ENCODE measurements at places on chromosomes 16 and 17. TPM values are rescaled to one million over a fixed set of nuclear protein-coding genes. Genes with fewer than 3 reads are reported as not detected.

- H3K36me3 ChIP-seq: no peaks in the 10 kb centered on the region
- no peak within 1 kb of the TSS for H3K4me3 ChIP-seq
- H3K27ac ChIP-seq: no peak within 1 kb of the TSS
- H3K4me1 ChIP-seq: peaks cover 11% of the 10 kb centered on the region
- H3K27me3 ChIP-seq: peaks cover 25% of the 10 kb centered on the region
Observed at GRCh38 chr17:74567397-74567796, at the start of gene CD300H. TSS of gene CD300H (minus strand) at chr17:74567509.

GRCh38 chr17:2172999-2173398 lies 118.1 kb downstream of the HIC1 start:
- peaks cover 18% of the 10 kb centered on the region for H3K36me3 ChIP-seq
- DNase-seq: no peak
- no peak overlapping the region for H3K27ac ChIP-seq
- H3K4me3 ChIP-seq: no peak overlapping the region

DNA sequence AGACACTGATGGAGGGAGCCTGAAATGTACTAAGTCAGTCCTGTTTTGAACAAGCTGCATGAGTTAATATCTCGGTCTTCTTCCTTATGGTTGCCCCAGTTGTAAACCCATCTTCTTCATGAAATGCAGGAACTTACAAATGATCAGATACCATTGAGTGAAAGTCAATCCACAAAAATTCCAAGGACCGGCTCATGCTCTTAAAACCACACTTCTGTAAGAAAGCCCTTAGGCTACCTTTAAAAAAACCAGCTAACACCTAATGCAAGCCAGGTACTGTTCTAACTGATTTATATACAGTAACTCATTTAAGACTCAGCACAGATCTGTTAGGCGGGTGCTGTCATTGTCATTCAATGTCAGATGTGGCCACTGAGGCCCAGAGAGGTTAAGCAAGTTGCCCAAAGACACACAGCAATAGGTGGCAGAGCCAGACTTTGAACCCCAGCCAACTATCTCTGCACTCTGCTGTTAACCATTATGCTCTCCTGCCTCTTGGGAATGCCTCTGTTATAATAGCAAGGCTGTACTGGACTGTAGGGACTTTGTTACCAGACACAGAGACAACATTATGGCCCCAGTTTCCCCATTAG lies 93.4 kb downstream of the C16orf95 start:
- no peak overlapping the region for H3K4me3 ChIP-seq
- no peak overlapping the region for H3K27ac ChIP-seq
- no peaks in the 10 kb centered on the region for H3K36me3 ChIP-seq
- H3K4me1 ChIP-seq: no peaks in the 10 kb centered on the region

DNA sequence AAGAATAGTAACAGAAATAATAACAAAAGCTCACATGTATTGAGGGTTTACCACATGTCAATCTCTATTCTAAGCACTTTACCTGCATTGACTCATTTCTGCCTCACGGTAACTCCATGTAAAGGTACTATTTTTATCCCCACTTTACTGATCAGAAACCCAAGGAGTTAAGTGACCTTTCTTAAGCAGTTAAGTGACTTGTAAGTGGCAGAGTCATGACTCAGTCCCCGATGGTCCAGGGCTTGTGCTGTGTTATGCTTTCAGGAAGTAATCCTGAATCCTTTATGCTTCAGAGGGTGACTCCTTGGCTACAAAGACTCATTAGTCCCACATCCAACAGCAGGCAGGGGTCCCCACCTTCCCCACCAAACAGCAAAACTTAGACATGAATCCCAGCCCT lies 66.5 kb downstream of the MRM1 start:
- no peak overlapping the region for H3K4me3 ChIP-seq
- H3K27me3 ChIP-seq: no peaks in the 10 kb centered on the region
- no peak overlapping the region for H3K27ac ChIP-seq
- H3K36me3 ChIP-seq: no peaks in the 10 kb centered on the region
- peaks cover 2% of the 10 kb centered on the region for H3K4me1 ChIP-seq

GRCh38 chr17:40173778-40174135 lies 3.5 kb upstream of the RAPGEFL1 start:
- no peak overlapping the region for H3K4me3 ChIP-seq
- no peak overlapping the region for H3K27ac ChIP-seq
- no peak for DNase-seq
- peaks cover 18% of the 10 kb centered on the region for H3K4me1 ChIP-seq

DNA sequence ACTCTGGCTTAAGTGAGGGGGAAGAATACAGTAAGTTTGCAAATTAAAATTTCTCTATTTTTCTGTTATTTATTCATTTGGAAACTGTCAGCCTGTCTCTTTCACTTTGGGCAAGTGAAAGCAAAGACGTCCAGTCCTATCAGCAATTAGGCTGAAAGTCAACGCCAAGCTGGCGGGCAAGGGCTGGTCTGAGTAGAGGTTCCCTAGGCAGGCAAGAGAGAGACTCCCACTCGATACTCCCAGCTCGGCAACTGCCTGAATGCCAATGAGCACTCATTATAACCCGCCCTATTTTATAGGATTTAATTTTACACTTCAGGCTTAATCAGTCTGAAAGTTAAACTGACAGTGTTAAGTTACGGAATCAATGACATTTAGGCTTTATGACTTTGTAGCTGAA lies 14.3 kb upstream of the SLC38A8 start:
- H3K4me3 ChIP-seq: no peak overlapping the region
- peaks cover 31% of the 10 kb centered on the region for H3K36me3 ChIP-seq

GRCh38 chr16:46901709-46902108 lies 17.5 kb downstream of the GPT2 start:
- H3K4me1 ChIP-seq: no peaks in the 10 kb centered on the region
- H3K4me3 ChIP-seq: no peak overlapping the region
- DNase-seq: no peak
- no peaks in the 10 kb centered on the region for H3K27me3 ChIP-seq
- H3K27ac ChIP-seq: no peak overlapping the region

GRCh38 chr17:55458978-55459377 lies 37.3 kb upstream of the MMD start:
- peak; percentile 77 for DNase-seq
- H3K27ac ChIP-seq: no peak overlapping the region
- H3K36me3 ChIP-seq: no peaks in the 10 kb centered on the region
- peaks cover 19% of the 10 kb centered on the region for H3K4me1 ChIP-seq
- H3K4me3 ChIP-seq: no peak overlapping the region
- H3K27me3 ChIP-seq: no peaks in the 10 kb centered on the region

GRCh38 chr16:3187798-3188674 lies at the start of gene OR1F1:
TSS of gene OR1F1 (plus strand) at chr16:3188204.
- peaks cover 50% of the 10 kb centered on the region for H3K4me1 ChIP-seq
- H3K4me3 ChIP-seq: peak within 1 kb of the TSS; percentile 73
- peaks cover 68% of the 10 kb centered on the region for H3K27me3 ChIP-seq
- peaks cover 2% of the 10 kb centered on the region for H3K36me3 ChIP-seq
- peak; percentile 88 for DNase-seq
- H3K27ac ChIP-seq: peak within 1 kb of the TSS; percentile 79

DNA sequence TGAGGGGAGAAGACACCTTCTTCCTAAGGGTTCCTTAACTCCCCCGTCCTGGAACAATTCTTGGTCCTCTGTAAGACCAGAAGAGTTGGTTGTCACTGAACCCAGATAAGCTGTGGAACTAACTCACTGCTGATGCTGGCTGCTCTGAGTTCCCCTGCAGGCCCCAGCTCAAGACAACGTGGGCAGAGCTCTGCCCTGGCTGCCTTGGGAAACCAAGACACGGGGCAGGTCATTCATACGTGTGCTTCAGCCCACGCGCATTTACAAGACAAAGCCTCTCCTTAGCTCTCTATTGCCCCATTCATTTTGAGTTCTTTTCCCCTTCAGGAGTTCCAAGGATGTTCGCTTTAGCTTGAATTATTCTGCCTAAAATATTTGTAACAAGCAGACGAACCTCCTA lies 3.4 kb upstream of the NAT9 start:
- peak overlapping the region; percentile 94 for H3K27ac ChIP-seq
- peak overlapping the region; percentile 43 for H3K4me3 ChIP-seq
- H3K27me3 ChIP-seq: no peaks in the 10 kb centered on the region
- peaks cover 22% of the 10 kb centered on the region for H3K36me3 ChIP-seq
- peak; percentile 47 for DNase-seq
- H3K4me1 ChIP-seq: peaks cover 58% of the 10 kb centered on the region

DNA sequence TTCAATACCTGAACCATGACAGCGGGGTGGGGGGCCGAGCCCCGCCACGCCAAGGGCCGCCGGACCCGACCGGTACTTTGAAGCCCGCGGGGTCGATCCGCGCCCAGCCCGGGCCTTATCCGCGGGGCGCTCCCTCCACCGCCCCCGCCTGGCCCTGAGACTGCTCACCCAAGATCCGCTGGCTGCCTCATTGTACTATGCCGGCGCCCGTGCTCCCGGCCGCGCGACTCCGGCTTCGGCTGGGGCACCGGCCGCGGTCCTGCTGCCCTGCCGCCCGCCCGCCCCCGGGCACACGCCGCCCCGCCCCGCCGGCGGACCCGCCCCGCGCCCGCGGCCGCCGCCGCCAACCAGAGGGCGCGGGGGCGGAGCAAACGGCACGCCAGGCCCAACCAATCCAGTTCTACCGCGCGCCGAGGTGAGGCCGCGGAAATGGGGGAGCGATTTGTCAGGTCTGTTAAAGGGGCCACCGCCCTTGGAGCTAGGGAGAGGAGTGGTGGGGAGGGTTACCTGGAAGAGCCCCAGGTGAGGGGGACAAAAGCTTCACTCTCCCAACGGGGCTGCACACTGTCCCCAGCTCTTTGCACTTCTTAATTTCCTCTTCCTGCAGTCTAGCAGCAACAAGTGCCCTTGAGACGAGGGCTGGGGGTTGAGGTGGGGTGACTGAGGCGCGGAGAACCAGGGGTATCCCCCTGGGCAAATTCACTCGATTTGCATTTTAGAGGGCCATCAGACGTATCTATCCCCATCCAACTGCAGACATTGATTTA lies at the start of gene TEX2:
Gene TEX2, minus strand, starts transcription at position 261 of the 767 bp plus-strand sequence. CDS start 49,043 bp downstream, outside the sequence.
- H3K4me1 ChIP-seq: peaks cover 33% of the 10 kb centered on the region
- H3K36me3 ChIP-seq: no peaks in the 10 kb centered on the region
- peaks cover 2% of the 10 kb centered on the region for H3K27me3 ChIP-seq

DNA sequence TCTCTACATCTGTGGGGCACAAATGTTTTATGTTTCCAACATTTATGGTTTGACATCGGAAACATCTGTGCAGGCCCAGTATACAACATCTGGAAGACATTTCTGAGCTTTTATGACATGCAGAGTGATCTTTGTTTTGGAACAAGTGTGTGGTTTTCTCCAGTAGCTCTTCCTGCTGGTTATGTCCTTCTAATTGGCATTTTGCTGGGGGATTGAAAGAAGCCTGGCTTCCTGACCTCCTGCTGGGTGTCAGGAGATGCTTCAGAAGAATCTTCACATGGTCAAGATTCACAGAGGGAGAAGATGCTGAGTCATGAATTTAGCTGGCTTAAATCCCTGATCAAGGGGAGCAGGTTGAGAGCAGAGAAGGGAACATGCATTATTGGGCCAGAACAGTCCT lies 279.5 kb upstream of the MYOCD start:
- no peaks in the 10 kb centered on the region for H3K36me3 ChIP-seq
- DNase-seq: no peak
- H3K4me1 ChIP-seq: no peaks in the 10 kb centered on the region

GRCh38 chr17:14245002-14245401 lies 8.3 kb upstream of the CDRT15 start:
- peaks cover 2% of the 10 kb centered on the region for H3K27me3 ChIP-seq
- no peak overlapping the region for H3K4me3 ChIP-seq
- H3K36me3 ChIP-seq: no peaks in the 10 kb centered on the region
- H3K27ac ChIP-seq: no peak overlapping the region
- H3K4me1 ChIP-seq: no peaks in the 10 kb centered on the region

- no peak for DNase-seq
- H3K36me3 ChIP-seq: no peaks in the 10 kb centered on the region
- H3K27me3 ChIP-seq: no peaks in the 10 kb centered on the region
- no peak overlapping the region for H3K27ac ChIP-seq
- H3K4me3 ChIP-seq: no peak overlapping the region
- no peaks in the 10 kb centered on the region for H3K4me1 ChIP-seq
Observed at GRCh38 chr16:72291531-72291981, 119.6 kb upstream of the PMFBP1 start.

DNA sequence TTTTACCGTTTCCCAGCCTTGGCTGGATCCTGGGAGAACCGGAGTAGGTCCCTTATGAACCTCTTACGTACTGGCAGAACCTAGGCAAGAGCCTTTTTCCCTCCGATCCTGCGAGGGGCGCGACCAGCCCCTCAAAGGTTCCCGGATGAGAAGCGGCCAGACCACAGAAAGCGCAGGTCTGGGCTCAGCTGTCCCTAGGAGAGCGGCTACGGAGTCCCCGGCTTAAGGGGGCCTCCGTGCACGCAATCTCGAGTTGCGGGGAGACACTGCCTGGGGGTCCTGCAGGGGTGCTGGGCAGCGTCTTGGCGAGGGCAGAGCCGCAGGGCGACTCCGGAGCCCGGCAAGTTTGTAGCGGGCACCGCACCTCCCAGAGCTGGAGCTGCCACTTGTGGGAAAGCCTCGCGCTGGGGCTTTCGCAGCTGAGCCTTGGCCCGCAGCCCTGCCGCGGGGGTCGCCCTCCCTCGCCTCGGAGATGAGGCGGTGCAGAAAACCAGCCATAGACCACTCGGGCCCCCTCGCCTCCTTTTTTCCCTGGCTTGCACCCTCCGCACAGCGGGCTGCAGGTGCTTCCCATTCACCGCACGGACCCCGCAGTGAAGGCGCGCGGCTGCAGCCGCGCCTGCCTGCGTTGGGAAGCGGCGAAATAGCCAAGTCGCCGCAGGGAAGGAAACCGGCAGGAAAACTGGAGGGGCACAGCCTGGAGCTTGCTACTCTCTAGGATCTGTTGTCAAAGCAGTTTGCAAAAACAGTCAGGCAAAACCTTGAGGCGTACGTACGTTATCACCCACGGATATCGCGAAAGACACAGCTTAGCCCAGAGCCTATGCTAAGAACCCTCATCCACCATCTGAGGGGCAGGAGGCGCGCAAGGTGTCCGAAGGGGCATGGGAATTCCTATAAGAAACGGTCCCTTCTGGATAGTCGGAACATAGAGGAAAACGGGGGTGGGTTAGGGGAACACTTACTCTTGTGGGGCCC lies 834 bp downstream of the CDH8 start:
- H3K27me3 ChIP-seq: peaks cover 29% of the 10 kb centered on the region
- DNase-seq: no peak
- H3K4me3 ChIP-seq: no peak overlapping the region
- no peaks in the 10 kb centered on the region for H3K36me3 ChIP-seq

DNA sequence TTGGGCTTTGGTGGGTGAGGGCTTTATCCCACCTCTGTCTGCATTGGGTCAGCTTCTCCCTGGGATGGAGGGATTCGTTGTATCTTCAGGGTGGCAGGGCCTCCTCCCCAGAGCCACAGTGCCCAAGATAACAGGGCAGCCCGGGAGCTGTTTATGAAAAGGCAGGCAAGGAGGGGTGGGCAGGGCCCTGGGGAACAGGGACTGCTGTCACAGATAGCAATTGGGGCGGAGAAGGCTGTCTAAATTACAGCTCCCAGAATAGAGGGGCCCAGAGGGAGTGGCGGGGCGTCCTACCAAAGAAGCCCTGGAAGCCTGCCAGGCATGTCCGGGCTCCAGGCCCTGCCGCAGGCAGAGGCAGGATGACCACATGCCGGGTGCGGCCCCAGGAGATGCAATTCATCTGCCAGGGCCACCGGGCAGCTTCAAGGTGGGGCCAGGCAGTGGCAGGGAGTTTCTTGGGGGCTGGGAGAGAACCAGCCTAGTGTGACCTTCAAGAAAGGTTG lies 18.8 kb upstream of the PHOSPHO1 start:
- no peaks in the 10 kb centered on the region for H3K4me1 ChIP-seq
- DNase-seq: no peak
- H3K27ac ChIP-seq: no peak overlapping the region
- no peak overlapping the region for H3K4me3 ChIP-seq

Gene FBXW10B
- total RNA-seq: 0.36 TPM

Gene NOTUM
- total RNA-seq: 0.41 TPM

Gene ZNF213
- 6.1 TPM for total RNA-seq

Gene DHX40
- 24.9 TPM for total RNA-seq

Gene MEIOC
- total RNA-seq: 0.16 TPM

Gene ADAP2
- 0.92 TPM for total RNA-seq

Gene G6PC1
- total RNA-seq: not detected

Gene FGF11
- 16.5 TPM for total RNA-seq
